PC-9 (cell line): ENCODE measurements at places on chromosomes 1 and 21.

DNA sequence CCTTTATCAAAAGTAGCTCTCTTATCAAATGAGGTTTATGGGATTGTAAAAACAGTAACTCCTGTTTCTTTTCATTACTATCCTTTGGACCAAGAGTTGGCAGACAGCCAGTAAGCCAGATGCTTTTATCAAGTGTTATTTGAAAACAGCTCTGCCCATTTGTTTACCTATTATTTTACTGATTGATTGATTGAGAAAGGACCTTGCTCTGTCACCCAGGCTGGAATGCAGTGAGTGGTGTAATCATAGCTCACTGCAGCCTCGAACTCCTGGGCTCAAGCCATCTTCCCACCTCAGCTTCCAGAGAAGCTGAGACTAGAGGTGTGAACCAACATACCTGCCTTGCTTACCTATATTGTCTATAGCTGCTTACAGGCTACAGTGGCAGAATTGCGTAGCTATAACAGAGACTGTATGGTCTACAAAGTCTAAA lies 3.6 kb downstream of the PRKAB2 start:
- H3K4me3 ChIP-seq = no peak overlapping the region
- H3K36me3 ChIP-seq = peaks cover 9% of the 10 kb centered on the region; the same call in 1 of the 2 replicates
- H3K27ac ChIP-seq = no peak overlapping the region

- no peaks in the 10 kb centered on the region for H3K36me3 ChIP-seq
- no peak for DNase-seq
- peak overlapping the region; percentile 53 for H3K27ac ChIP-seq
- peak overlapping the region; percentile 66 for H3K4me3 ChIP-seq
Measured at GRCh38 chr1:46617108-46617800, 643 bp upstream of the MOB3C start.

GRCh38 chr21:16187603-16188301 lies 458.0 kb downstream of the USP25 start:
- DNase-seq = no peak
- no peaks in the 10 kb centered on the region for H3K36me3 ChIP-seq
- no peaks in the 10 kb centered on the region for H3K27me3 ChIP-seq
- no peak overlapping the region for H3K4me3 ChIP-seq
- H3K4me1 ChIP-seq = no peaks in the 10 kb centered on the region
- no peak overlapping the region for H3K27ac ChIP-seq

DNA sequence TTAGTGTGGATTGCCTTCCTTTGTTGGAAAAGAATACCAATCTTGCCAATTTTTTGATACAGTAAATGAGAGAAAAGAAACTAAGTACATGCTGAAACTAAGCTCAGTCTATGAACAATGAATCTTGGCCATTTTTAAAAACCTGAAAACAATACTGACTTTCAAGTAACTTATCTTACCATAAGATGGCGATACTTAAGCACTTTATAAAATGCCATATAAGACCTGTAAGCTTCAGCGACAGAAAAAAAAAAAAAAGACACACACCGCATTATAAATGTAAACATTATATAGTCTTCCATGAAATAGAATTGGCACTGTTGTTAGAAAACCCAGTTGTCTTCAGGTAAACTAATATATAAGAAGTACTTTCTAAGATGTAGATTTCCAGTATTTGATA lies 3.0 kb downstream of the OLFM3 start:
- DNase-seq = no peak
- H3K27me3 ChIP-seq = no peaks in the 10 kb centered on the region
- H3K4me3 ChIP-seq = no peak overlapping the region

GRCh38 chr1:151458802-151459330 lies 428 bp downstream of the POGZ start:
- H3K4me1 ChIP-seq = peaks cover 17% of the 10 kb centered on the region
- H3K4me3 ChIP-seq = peak overlapping the region; percentile 46; the same call in 1 of the 2 replicates
- peaks cover 1% of the 10 kb centered on the region; the same call in 1 of the 2 replicates for H3K36me3 ChIP-seq
- 0 out of 2 replicates have a peak overlapping the region, but pooled peaks have one; percentile 42 for H3K27ac ChIP-seq
- no peaks in the 10 kb centered on the region for H3K27me3 ChIP-seq

DNA sequence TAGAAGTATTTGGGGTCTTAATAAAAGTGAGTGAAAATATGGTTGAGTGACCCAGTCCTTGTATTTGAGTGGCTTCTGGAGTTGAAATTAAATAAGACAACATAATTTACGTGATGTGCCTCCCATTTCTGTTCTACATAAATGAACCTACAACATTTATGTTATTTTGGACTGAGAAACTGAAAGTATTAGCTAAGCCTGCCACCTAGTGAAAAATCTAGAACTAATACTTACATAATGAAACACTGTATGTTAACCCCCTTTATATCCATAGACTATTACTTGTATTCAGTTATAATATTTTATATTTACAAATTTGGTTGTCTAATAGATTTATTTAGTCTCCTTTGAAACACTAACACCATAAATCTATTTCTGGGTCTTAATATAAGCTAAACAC lies 298.9 kb downstream of the KCNT2 start:
- no peak overlapping the region for H3K27ac ChIP-seq
- no peak for DNase-seq
- no peaks in the 10 kb centered on the region for H3K36me3 ChIP-seq

DNA sequence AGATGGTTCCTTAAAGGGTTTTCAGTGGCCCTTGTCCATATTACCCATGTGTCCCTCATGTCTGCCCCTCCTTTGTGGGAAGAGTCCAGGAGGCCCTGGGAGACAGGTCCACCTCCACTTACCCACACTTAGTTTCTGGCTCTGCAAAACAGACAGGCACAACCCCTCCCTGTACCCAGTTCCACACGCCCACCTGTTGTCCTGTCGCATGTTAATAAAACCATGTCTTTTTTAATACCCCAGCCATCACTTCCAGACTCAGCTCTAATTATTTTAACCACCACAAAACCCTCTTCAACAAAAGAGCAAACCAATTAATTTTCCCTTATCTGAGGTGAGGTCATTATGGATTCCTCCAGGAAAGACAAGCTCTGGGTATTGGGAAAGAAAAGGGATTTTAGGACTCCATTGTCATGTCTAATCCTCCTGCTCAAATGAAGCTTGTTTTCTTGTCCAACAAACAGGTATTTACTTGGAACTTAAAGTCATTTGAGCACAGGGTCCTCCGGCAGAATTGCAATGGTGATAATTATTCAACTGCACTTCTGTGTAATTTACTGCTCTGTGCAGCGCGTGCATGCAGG lies 68.9 kb downstream of the CCDC185 start:
- no peaks in the 10 kb centered on the region for H3K4me1 ChIP-seq
- no peaks in the 10 kb centered on the region for H3K36me3 ChIP-seq
- no peaks in the 10 kb centered on the region for H3K27me3 ChIP-seq

DNA sequence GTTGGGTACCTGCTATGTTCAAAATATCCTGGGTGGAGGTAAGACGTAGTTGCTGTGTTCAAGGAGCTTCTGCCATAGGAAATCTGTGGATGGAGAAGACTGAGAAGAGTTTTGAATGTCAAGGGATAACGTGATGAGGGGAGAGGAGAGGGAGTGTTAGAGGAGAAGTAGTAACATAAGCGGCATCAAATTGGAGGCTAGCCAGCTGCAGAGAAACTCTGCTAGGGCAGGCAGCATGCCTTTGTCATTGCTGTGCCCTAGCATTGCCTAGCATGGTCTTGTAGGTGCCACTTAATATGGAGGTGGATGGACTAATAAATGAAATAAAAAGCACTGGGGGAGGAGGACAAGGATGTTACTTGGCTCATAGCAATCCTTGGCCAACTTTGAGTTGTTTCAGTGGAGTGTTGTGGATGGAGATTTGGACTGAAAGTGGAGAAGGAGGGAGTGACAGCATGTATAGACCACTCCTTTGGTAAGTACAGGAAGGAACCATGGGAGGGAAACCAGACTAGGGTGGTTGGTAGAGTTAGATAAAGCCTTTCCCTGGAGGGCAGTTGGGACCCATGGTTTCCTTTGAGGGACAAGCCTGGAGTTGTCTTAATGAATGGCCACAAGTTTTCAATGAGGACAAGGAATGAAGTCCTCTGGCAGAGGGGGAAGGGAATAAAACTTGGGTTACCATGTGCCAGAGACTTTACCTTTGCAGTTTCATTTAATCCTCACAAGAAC lies 6.3 kb downstream of the VANGL1 start:
- peaks cover 32% of the 10 kb centered on the region for H3K4me1 ChIP-seq
- no peak overlapping the region for H3K4me3 ChIP-seq
- no peak overlapping the region for H3K27ac ChIP-seq
- H3K36me3 ChIP-seq = peaks cover 35% of the 10 kb centered on the region
- DNase-seq = no peak
- H3K27me3 ChIP-seq = no peaks in the 10 kb centered on the region

DNA sequence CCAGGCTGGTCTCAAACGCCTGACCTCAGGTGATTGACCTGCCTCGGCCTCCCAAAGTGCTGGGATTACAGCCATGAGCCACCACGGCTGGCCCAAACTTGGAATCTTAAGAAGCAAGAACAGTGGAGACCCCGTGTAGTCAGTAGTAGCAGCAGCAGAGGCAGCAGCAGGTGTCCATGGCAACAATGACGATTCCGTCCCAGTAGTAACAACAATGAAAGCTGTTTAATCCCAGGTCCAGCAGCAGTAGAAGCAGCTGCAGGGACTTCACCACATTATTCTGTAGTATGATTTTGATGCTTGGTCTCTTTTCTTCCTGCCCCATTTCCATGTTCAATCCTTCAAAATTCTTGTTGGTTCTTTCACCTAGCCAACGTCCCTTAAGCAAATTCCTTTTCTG lies 69.6 kb upstream of the KCTD3 start:
- H3K27me3 ChIP-seq = no peaks in the 10 kb centered on the region
- H3K4me1 ChIP-seq = no peaks in the 10 kb centered on the region
- H3K4me3 ChIP-seq = no peak overlapping the region
- H3K36me3 ChIP-seq = no peaks in the 10 kb centered on the region
- no peak overlapping the region for H3K27ac ChIP-seq
- no peak for DNase-seq

GRCh38 chr1:218971156-218971555 lies 202.5 kb upstream of the LYPLAL1 start:
- no peak overlapping the region for H3K4me3 ChIP-seq
- no peaks in the 10 kb centered on the region for H3K36me3 ChIP-seq
- no peaks in the 10 kb centered on the region for H3K27me3 ChIP-seq
- DNase-seq = no peak
- no peaks in the 10 kb centered on the region for H3K4me1 ChIP-seq

DNA sequence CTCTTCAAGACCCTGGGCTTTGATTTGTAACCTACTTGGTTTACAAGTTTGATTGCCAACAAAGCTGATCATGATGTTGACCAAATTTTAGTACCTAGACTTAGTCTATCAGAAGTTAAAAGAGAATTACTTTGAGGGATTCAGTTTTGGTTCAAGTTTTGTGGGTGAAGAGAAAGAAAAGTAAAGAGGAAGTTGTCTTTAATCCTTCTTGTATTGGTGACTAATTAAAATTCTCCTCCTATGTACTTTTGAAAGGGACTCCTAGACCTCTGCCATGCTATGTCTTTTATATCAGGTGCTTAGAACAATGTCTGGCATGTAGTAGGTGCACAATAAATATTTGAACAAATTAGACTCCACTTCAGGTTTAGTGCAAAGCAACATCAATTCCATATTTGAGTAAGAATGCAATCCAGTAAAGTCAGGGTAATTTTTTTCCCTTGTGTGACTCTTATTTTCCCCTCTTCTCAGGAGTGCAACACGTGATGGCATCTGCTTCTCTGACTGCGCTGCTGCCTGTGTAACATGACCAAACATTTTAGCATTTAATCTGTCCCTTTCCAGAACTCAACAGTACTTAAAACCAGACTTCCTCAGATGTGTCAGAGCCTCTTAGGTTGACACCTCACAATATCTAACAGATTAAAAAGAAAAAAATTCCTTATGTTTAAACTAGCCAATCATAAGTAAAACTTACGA lies 41.1 kb upstream of the KCNQ4 start:
- DNase-seq = no peak
- no peak overlapping the region for H3K27ac ChIP-seq
- H3K4me1 ChIP-seq = no peaks in the 10 kb centered on the region

GRCh38 chr21:36700971-36701755 lies 2.2 kb downstream of the SIM2 start:
- DNase-seq = no peak
- H3K4me3 ChIP-seq = peak overlapping the region; percentile 87
- 0 out of 2 replicates have a peak, but pooled peaks cover 14% of the 10 kb centered on the region for H3K4me1 ChIP-seq
- peak overlapping the region; percentile 47 for H3K27ac ChIP-seq
- no peaks in the 10 kb centered on the region for H3K27me3 ChIP-seq

DNA sequence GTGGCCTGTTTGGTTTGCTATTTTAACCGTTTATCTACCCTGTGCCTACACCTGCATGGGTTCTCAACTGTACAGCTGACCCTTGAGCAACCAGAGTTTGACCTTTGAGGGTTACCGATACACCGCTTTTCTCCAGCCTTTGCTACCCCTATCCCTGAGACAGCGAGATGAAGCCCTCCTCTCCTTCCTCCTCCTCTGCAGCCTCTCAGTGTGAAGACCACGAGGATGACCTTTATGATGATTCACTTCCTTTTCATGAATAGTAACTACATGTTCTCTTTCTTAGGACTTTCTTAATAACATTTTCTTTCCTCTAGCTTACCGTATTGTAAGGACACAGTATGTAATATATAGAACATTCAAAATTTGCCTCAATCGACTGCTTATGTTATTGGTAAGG lies 14.5 kb upstream of the RNF187 start:
- H3K27me3 ChIP-seq = no peaks in the 10 kb centered on the region
- no peaks in the 10 kb centered on the region for H3K36me3 ChIP-seq
- H3K27ac ChIP-seq = no peak overlapping the region
- no peak for DNase-seq
- no peaks in the 10 kb centered on the region for H3K4me1 ChIP-seq

DNA sequence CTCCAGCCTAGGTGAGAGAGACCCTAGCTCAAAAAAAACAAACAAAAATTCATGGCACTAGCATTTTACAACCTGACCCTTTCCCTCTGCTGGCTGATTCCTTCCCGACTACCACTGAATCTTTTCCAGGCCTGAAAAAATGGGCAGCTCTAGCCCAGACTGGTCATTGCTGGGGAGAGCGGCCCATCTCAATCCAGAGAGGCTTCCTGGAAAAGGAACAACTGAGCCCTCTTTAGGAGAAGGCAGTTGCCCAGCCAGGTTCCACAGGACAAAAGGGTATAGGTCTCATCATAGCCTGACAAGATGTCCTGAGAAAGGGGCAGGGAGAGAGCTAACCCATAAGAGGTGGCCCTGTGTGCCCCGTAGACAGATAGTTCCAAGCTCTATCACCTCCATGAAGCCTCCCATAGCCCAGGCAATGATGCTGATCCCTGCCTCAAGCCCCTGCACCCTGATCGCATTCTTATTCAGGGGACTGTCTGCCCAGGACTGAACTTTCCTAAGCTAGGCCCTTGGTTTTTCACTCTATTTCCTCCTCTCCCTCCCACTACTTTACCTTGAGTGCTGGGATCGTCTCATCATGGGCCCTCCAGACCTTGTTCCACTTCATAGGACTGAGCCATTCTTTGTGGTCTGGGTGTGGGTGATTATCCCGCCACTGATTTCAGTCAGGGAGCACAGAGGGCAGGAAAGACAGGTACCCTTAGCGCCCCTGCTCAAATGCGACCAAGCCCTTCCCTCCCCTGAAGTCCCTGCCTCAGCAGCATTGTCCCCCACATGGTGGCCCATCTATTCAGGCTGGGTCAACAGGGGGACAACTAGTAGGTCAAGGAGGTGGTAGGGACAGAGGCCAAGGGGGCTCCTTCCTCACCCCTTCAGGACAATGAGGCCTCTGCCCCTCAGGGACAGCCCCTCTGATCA lies 18.2 kb downstream of the RHBG start:
- H3K27me3 ChIP-seq = no peaks in the 10 kb centered on the region
- H3K4me3 ChIP-seq = no peak overlapping the region
- H3K4me1 ChIP-seq = no peaks in the 10 kb centered on the region
- no peak overlapping the region for H3K27ac ChIP-seq
- no peaks in the 10 kb centered on the region for H3K36me3 ChIP-seq
- DNase-seq = no peak

- DNase-seq = peak; percentile 89
- H3K4me3 ChIP-seq = no peak overlapping the region
- peak overlapping the region; percentile 58 for H3K27ac ChIP-seq
- H3K27me3 ChIP-seq = no peaks in the 10 kb centered on the region
- H3K4me1 ChIP-seq = peaks cover 63% of the 10 kb centered on the region
Measured at GRCh38 chr1:109828756-109829505, 65.2 kb upstream of the EPS8L3 start.
